ENCODE measurements at places on chromosomes 13 and 19. TPM values are rescaled to one million over a fixed set of nuclear protein-coding genes. Genes with fewer than 3 reads are reported as not detected.
A peak's percentile ranks its signal among the peaks of the same experiment; 100 is the strongest.

The ADGRL1 gene
- 14.0 TPM for total RNA-seq

The SMIM17 gene
- 0.25 TPM for total RNA-seq

The EML2 gene
- total RNA-seq = 87.3 TPM

The PCDH8 gene
- total RNA-seq = not detected

The CDKN2D gene
- 78.6 TPM for total RNA-seq

The SELENOV gene
- not detected for total RNA-seq

The ANGPTL8 gene
- not detected for total RNA-seq

The HRC gene
- total RNA-seq = not detected

The LIM2 gene
- total RNA-seq = not detected

DNA sequence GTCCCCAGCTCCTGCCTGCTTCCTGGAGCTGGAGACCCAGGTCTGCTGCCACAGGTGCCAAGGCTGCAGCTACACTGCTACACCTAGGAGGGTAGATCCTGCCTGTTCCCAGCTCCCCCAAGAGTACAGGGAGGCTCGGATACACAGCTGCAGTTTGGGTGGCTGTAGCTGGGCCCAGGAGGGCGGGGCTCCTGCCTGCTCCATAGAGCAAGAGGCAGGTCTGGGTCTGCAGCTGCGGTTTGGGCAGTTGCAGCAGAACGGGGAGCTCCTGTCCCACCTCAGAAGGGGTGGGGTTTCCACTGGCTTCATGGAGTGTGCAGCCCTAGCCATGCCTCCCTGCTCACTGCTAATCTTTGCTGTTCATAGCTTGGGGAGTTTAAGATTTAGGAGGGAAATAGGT is 199.0 kb downstream of the NUFIP1 start:
- peaks cover 2% of the 10 kb centered on the region for H3K27me3 ChIP-seq
- H3K4me3 ChIP-seq = no peak overlapping the region
- no peak overlapping the region for H3K27ac ChIP-seq
- H3K4me1 ChIP-seq = no peaks in the 10 kb centered on the region

GRCh38 chr13:113628291-113629270 is 29.4 kb downstream of the ATP4B start:
- no peak overlapping the region for H3K27ac ChIP-seq
- peaks cover 41% of the 10 kb centered on the region for H3K36me3 ChIP-seq
- H3K27me3 ChIP-seq = no peaks in the 10 kb centered on the region
- no peak for DNase-seq
- H3K4me3 ChIP-seq = no peak overlapping the region

- H3K27me3 ChIP-seq = peaks cover 66% of the 10 kb centered on the region
- H3K27ac ChIP-seq = no peak overlapping the region
- peaks cover 31% of the 10 kb centered on the region for H3K4me1 ChIP-seq
- peak overlapping the region; percentile 61 for H3K4me3 ChIP-seq
- DNase-seq = peak; percentile 10
Observed at GRCh38 chr13:102399791-102400674, 1.8 kb downstream of the FGF14 start.

- H3K4me1 ChIP-seq = peaks cover 89% of the 10 kb centered on the region
- no peaks in the 10 kb centered on the region for H3K27me3 ChIP-seq
- peak overlapping the region; percentile 100 for H3K27ac ChIP-seq
- peaks cover 13% of the 10 kb centered on the region for H3K36me3 ChIP-seq
Observed at GRCh38 chr19:5961969-5962945, 15.7 kb downstream of the RANBP3 start.

DNA sequence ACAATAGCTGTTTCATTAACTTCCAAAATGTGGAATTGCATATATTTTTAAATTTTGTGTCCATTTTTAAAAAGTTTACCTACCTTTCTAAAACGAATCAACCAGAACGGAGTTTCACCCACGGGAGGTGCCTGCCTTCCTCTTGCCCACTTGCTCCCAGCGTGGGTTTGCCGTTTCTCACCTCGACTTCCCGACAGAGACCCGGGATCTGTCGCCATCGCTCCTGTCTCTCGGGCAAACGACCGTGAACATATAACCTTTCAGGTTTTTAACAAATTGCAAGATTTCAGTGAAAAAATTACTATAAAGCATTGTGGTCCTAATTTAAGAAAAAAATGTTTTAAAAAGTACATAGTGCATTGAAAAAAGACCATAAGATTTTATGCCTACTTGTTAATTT is 4.2 kb downstream of the TMEM255B start:
- H3K36me3 ChIP-seq = no peaks in the 10 kb centered on the region
- H3K27me3 ChIP-seq = peaks cover 39% of the 10 kb centered on the region
- peaks cover 12% of the 10 kb centered on the region for H3K4me1 ChIP-seq
- H3K4me3 ChIP-seq = no peak overlapping the region

GRCh38 chr13:61880578-61881283 is 465.1 kb upstream of the PCDH20 start:
- H3K36me3 ChIP-seq = no peaks in the 10 kb centered on the region
- no peaks in the 10 kb centered on the region for H3K27me3 ChIP-seq
- H3K4me3 ChIP-seq = no peak overlapping the region
- H3K4me1 ChIP-seq = no peaks in the 10 kb centered on the region
- DNase-seq = peak; percentile 17

- H3K4me1 ChIP-seq = no peaks in the 10 kb centered on the region
- H3K4me3 ChIP-seq = no peak overlapping the region
- no peak for DNase-seq
- H3K27me3 ChIP-seq = no peaks in the 10 kb centered on the region
Observed at GRCh38 chr13:107379407-107380155, 811.6 kb upstream of the ARGLU1 start.

DNA sequence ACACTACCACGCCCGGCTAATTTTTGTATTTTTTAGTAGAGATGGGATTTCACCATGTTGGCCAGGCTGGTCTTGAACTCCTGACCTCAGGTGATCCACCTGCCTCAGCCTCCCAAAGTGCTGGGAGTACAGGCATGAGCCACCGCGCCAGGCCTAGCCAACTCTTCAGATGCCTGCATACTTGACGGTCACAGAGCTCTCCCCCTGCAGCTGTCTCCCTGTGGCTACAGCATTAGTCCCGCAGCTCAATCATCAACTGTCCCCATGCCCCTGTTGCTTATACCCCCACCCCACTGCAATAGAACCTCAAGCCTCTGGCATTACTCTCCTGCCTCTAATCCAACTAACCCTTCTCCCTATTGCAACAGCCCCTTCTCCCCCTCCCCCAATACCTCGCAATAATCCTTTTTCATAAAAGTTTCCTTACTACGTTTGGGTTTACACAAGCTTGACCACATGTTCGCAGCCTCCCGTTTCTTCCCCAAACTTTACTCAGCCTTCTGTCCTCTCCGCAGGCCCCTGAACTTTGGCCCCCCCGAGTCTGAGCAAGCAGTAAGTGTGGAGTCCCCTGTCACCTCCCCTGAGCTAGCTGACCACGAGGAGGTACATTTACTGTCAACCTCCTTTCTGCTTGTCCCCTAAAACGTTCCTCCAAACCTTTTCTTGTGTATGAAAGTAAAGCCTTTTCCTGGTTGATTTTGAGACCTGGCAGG is 1.7 kb downstream of the ZNF77 start:
- no peak for DNase-seq
- peak overlapping the region; percentile 41 for H3K27ac ChIP-seq

GRCh38 chr19:47419030-47419783 is at the start of gene MEIS3:
Gene MEIS3, minus strand, starts transcription at chr19:47419527. Its CDS starts 446 bp downstream, at chr19:47419081.
- no peak within 1 kb of the TSS for H3K27ac ChIP-seq
- no peak for DNase-seq
- H3K4me1 ChIP-seq = peaks cover 15% of the 10 kb centered on the region
- no peak within 1 kb of the TSS for H3K4me3 ChIP-seq
- H3K27me3 ChIP-seq = peaks cover 81% of the 10 kb centered on the region
- H3K36me3 ChIP-seq = no peaks in the 10 kb centered on the region

DNA sequence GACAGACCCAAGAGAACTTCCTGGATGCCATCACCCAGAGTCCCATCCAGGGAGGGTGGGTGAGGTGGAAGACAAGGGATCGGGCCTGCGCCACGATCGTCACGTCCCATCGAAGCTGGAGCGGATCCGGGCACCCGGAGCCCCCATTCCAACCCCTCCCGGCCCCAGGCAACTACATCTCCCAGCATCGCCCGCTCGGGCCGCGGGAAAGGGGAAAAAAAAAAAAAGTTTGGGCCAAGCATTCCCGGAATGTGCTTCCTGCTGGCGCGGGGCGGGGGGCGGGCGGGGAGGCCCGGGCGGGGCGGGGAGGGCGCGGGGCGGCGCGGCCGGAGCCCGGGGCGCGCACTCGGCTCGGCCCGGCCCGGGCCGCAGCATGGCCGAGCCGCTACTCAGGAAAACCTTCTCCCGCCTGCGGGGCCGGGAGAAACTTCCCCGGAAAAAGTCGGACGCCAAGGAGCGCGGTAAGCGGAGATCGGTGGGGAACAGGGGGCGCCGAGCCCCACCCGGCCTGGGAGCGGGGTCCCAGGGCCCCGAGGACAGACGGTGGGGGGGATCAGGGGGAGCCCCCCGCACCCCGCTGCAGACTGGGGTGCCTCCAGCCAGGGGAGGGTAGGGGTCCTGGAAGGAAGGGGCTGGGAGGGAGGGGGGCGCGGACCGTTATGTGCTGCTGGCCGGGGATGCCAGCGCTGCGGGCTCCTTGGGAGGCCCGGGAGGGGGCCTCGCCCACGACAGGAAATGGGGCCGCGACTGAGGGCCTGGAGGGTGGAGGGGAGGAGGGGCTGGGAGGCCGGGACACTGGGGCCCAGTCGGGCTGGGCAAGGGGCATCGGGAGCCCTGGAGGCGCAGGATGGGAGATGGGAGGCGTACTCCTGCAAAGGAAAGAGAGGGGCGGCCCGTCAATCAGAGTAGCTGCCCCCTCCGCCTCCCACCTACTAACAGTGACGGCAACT is at the start of gene SYDE1:
Gene SYDE1, plus strand, starts transcription at position 341 of the 950 bp plus-strand sequence. Its CDS starts 33 bp downstream, at position 374.
- no peak for DNase-seq
- peaks cover 7% of the 10 kb centered on the region for H3K4me1 ChIP-seq
- H3K4me3 ChIP-seq = peak within 1 kb of the TSS; percentile 53
- peaks cover 3% of the 10 kb centered on the region for H3K36me3 ChIP-seq
- H3K27me3 ChIP-seq = peaks cover 23% of the 10 kb centered on the region

GRCh38 chr19:34328982-34329381 is 36.0 kb upstream of the GPI start:
- no peaks in the 10 kb centered on the region for H3K27me3 ChIP-seq
- H3K4me3 ChIP-seq = no peak overlapping the region
- DNase-seq = no peak
- no peak overlapping the region for H3K27ac ChIP-seq
- no peaks in the 10 kb centered on the region for H3K4me1 ChIP-seq

DNA sequence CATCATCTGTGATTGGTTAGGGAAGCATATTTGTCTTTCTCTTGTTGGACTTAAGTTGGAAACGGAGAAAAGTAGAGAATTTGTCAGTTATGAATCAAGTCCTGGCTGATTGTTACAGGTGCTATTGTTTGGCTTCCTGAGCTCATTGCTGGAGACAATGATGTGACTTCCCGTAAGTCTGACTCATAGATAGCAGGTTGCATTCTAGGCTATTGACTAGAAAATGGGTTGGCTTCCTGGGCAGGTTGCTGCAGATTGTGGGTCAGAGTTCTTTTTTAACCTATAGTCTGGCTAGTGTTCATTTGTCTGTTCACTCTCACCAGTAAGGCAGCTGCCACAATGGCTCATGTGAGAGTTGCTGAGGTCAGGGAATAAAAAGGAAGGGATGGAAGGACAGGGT is 101.5 kb downstream of the CCNA1 start:
- H3K27me3 ChIP-seq = no peaks in the 10 kb centered on the region
- no peak overlapping the region for H3K27ac ChIP-seq
- no peaks in the 10 kb centered on the region for H3K36me3 ChIP-seq
- H3K4me1 ChIP-seq = no peaks in the 10 kb centered on the region
- no peak overlapping the region for H3K4me3 ChIP-seq
- no peak for DNase-seq

DNA sequence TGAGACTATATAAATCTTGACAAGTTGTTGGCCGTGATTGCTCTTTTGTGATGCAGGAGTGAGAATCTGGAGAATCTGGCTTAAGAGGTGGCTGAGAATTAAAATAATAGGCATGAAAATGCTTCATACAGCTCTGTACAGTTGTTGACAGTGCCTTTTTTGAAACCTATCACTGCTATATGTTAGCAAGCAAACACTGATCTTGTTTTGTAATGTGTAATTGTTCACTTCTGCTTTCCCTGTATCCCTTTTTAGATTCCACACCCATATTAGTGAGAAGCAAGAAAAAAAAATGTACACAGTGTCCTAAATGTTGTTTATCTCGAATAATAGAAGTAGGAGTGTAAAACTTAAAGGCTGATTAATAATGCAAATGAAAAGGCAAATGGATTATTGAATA is 31.1 kb downstream of the ITM2B start:
- DNase-seq = no peak
- no peak overlapping the region for H3K4me3 ChIP-seq
- H3K27me3 ChIP-seq = no peaks in the 10 kb centered on the region
- peaks cover 24% of the 10 kb centered on the region for H3K4me1 ChIP-seq

DNA sequence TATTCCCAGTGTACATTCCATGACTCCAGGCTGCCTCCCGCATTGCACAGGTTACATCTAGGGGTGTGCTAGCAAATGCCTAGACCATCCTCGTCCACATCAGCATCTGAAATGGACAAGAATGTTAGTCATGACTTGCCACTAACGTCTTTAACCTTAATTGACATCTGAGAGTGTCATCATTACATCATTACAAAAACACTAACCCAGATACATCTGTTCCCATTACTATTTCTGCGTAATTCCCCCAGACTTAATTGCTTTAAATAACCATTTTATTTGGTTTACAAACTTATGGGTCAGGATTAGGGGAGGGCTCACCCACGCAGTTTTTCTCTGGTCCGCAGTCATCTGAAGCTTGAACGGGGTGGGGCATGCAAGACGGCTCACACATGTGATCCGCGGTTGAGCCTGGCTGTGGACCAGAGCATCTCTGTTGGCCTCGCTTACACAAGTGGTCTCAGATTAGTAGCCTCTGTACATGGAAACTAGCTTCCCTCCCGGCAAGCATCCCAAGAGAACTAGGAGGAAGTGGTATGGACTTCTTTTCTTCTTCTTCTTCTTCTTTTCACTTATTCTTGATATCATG is 15.9 kb downstream of the KL start:
- peaks cover 14% of the 10 kb centered on the region for H3K4me1 ChIP-seq
- H3K27ac ChIP-seq = no peak overlapping the region
- no peak overlapping the region for H3K4me3 ChIP-seq
- H3K36me3 ChIP-seq = no peaks in the 10 kb centered on the region
- peaks cover 25% of the 10 kb centered on the region for H3K27me3 ChIP-seq

DNA sequence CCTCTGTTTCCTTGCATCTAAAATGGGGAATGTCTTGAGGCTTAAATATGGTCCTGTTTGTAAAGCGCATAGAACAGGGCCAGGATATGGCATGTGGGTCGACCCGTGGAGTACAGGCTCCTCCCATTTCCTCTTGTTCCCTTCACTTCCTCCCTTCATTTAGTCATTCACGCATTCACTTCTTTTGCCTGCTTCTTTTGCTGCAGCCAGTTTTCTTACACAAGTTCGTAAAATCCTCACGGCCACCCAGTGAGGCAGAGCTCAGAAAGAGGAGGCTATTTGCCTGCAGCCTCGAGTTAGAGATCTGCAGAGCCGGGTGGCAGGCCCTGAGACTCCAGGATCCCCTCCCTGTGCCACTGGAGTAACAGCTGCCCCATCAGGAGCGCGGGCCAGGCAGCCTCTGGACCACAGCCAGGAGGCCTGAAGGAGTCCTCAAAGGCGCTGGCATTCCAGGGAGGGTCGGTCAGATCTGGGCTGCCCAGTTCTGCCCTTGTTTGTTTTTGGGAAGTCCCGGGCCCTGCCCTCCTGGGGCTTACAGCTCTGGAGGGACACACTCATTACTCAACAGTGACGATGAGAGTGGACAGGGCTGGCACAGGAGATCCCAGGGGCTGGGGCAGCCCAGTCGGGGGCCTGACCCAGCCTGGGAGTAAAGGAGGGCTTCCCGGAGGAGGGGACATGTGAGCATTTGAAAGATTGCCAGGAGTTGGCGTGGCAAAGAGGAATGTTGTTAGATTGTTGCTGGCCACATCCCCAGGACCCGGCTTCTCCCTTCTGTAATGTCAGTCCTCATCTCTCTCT is 4.6 kb downstream of the PPP5C start:
- peaks cover 53% of the 10 kb centered on the region for H3K36me3 ChIP-seq
- H3K4me1 ChIP-seq = peaks cover 56% of the 10 kb centered on the region
- H3K27me3 ChIP-seq = no peaks in the 10 kb centered on the region
- peak overlapping the region; percentile 97 for H3K27ac ChIP-seq
- H3K4me3 ChIP-seq = peak overlapping the region; percentile 96

All from activated CD4-positive, alpha-beta T cell treated with anti-CD3 and anti-CD28 coated beads, Interleukin-2, amount 10 ng/mL, durations not matched to agents 7 days and 5 days (primary cell).